ENCODE measurements at places on chromosomes 13 and 19.

DNA sequence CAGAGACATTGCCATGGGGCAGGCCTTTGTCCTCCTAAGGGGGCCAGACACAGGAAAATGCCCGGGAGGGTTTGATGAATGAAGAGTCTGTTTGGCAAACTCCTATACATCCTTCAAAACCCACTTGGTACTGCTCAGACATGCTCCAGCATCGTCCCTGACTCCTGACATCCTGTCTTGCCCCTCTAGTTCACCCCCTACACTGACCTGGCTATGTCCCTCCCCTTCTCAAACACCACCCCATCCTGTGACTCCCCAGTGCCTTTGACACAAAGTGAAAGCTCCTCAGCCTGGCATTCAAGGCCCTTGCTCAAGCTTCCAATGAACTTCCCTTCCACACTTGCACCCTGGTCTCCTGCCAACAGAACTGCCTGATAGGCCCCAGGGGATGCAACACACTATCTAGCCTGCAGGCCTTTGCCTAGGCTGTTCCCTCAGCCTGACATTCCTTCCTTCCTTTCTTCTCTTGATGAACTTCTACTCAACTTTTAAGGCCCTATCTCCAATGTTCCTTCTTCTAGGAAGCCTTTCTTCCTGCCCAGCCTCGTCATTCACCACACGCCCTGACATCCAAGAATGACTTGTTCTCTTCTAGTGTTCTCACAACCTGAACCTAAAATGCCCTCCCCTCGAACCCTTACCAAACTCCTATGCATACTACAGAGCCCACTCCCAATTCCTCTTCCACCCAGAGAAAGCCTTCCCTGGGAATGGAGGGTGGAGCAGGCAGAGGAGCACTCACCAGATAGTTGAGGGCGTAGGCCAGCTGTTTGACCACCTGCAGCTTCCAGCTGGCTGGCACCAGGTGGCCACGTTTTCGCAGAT, 12.4 kb downstream of the JAK3 start:
- DNase-seq, result no peak

- peak; percentile 90 for DNase-seq
Observed at GRCh38 chr19:48644839-48645619, 958 bp downstream of the CA11 start.

- peak; percentile 59 for DNase-seq
Observed at GRCh38 chr13:25286308-25286968, 850 bp downstream of the MTMR6 start.

- no peak for DNase-seq
Observed at GRCh38 chr13:111292710-111293485, 27.5 kb upstream of the TEX29 start.

DNA sequence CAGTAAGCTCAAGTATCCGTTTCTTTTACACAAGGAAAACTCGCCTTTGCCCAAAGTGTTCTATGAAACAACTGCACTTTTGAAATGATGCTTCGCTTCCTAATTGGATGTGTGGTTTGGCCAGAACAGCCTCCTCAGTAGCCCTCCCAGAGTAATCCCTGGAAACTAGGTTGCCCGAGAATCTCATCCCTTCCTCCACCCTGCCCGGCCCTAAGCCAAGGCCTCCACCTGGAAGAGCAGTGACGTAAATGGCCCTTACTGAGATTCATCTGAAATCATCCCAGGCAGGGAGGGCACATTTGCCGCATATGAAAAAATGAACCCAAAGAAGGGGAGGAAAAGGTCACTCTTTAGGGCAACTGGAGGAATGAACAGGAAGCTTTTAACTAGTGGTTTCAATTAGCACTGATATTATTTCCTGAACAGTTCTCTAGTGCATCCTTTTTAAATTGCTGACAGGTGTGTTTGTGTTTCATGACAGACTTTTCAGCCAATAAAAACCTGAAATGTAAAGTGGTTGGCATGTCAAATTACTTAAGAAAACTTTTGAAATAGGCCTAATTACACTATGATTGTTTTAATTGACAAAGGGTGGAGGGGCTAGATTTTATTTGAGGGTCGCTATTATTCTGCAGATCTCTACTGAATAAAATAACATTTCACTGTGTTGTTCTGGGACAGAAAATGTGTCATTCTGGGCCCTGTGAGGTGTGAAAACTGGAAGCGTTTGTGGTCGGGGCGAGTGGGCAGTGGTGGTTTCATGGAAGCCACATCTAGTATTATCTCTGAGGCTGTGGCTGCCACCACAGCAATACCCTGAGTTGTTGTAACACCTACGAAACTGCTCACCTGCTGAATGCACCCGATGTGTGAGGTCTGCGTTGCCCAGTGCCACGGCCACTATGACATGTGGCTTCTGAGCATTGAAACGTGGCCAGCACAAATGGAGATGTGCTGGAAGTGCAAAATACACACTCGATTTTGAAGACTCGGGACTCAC, 112.1 kb downstream of the ZIC5 start:
- DNase-seq, result no peak

GRCh38 chr19:54477650-54478049, 4.6 kb upstream of the CDC42EP5 start:
- DNase-seq, result no peak

- DNase-seq, result no peak
Observed at GRCh38 chr13:50979187-50979586, 69.6 kb downstream of the RNASEH2B start.

DNA sequence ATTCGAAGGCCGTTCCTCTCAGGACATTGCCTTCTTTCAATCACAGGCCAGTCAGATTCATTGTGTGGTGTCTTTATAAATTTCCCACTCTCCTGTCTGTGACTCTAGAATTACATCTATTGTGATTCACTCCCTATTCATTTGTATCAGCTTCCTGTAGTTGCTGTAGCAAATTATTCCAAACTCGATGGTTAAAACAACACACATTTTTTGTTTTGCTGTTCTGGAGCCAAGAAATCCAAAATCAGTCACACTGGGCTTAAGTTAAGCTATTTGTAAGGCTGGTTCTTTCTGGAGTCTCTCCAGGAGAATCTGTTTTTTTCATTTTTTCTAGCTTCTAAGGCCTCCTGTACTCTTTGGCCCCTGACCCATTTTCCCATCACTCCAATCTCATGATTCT, 1487.0 kb upstream of the SLC10A2 start:
- peak; percentile 54 for DNase-seq

DNA sequence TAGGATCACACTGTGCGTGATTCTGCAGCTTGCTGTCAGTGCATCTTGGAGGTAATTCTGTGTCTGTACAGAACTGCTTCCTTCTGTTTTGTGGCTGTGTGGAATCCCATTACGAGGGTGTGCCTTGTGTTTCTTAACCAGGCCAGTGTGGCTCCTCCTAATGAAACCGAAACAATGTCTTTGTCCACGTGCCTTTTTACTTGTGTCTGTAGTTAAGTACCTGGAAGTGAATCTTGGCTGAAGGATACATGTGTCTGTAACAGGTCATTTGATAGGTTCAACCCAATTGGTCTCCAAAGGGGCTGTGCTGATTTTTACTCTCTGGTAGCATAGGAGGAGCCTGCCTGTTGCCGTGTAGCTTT, 13.1 kb downstream of the NOP53 start:
- DNase-seq, result no peak

DNA sequence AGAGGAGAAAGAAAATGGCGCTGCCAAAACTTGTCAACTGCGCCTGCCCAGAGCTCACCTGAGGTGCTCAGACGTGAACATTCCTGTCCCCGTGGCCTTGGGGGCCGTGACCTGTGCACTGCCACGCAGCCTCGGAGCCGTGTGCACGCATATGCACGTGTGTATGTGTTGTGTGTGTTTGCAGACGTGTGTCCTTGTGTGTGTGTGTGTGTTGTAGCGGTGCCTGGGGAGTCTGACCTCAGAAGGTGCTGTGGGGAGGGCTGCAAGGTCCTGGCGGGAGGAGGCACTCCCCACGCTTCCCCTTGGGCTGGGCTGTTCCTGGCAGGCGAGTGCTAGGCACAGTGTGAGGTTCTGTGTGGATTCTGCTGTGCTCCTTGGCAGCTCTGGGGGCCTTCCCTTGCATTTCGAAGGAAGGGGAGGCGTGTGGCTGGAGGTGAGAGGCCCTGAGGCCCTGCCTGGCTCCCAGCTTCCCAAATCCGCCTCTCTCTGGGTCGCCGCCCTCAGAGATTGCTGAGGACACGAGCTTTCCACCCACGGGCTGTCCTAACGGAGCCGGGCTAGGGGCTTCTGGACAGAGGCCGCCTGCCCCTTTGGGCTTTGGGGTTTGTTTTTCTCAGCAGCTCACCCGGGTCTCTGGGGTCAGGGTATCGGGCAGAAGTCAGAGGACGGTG, 4.5 kb downstream of the BSG start:
- DNase-seq, result no peak

- no peak for DNase-seq
Observed at GRCh38 chr13:22336460-22336859, 665.6 kb downstream of the FGF9 start.

- no peak for DNase-seq
Observed at GRCh38 chr13:89862691-89863036, 1484.8 kb upstream of the MIR17HG start.

DNA sequence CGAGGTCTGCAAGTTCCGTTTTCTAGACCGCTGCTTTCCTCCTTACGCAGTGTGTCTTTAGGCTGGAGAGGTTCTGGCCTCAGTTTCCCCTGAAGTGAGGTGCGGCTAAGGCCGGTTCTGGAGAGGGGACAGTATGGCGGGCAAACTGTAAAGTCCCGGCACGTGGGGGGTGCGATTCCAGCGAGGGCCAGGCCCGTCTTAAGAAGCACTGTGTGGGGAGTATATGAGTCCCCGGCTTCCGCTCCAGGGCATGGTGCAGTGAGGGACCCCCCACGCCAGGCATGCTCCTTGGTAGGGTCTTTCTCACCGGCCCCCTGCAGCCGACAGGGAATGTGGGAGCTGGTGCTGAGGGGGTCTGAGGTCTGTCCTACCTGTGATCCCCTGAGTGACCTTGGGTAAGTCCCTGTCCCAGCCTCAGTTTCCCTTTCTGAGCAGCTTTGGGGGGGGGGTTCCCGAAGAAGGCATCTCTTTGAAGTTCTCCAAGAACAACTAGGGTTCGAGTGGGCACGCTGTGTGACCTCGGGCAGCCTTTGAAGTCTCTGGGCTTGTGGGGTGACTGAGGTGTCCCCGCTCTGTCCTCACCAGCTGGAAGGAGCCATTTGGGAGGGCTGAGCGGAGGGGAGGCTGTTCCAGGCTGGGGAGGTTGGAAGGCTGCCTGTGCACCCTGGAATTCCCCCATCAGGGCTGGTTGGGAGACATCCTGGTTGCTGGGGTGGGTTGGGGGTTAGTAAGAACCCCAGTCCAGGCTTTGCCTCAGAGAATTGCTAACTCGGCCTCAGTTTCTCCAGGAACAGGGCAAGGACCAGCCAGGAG, 1.5 kb downstream of the NFIC start:
- no peak for DNase-seq

GRCh38 chr19:49440439-49441209, 703 bp downstream of the SLC17A7 start:
- no peak for DNase-seq

GRCh38 chr13:73428706-73429105, 369.9 kb downstream of the KLF5 start:
- DNase-seq, result no peak

DNA sequence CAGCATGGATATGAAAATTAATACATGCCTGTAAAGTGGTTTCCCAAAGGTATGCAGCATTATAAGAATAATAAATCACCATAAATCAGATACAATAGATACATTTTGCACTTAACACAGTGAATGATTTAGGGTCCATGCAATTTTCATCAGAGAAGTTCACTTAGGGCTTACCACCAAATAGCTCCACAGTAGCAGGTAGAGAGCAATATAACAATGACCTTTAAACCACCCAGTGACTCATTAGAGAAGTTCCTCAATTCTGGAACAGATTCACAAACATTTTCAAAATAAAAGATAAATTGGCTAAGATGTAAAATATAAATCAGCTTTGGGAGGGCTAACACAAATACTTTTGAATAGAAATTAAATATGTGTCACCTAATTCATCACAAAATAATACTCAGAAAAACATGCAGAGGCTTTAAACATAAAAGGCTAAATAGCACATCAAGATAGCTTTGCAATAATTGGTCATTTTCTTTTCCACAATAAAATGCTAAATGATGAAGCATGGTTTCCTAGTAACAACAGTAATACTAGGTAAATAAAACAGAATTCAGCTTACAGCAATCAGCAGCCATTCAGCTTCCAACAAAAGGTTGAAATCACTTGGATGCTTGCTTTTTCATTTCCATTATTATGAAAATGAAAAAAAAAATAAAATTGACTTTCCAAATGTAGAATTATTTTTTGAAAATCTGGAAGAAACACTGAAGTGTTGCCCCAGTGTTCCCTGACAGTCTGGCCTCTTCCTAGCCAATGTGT, 84.3 kb upstream of the NBEA start:
- peak; percentile 7 for DNase-seq

GRCh38 chr13:45821811-45822210, 29.7 kb downstream of the SIAH3 start:
- no peak for DNase-seq

DNA sequence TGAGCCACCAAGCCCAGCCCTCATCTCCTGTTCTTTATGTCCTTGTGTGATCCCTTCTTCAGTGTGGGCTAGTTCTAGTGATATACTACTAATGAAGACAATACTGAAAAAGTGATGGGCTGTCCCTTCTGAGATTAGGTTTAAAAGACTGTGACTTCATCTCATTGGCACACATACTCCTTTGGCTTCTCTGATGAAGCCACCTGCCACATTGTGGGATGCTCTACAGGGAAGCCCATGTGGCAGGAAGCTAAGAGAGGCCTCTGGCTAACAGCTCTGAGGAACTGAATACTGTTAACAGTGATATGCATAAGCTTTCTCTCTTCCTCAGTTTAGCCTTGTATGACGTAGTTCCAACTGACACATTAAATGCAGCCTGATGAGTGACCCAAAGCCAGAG, 13.6 kb downstream of the CSNK1A1L start:
- DNase-seq, result no peak

DNA sequence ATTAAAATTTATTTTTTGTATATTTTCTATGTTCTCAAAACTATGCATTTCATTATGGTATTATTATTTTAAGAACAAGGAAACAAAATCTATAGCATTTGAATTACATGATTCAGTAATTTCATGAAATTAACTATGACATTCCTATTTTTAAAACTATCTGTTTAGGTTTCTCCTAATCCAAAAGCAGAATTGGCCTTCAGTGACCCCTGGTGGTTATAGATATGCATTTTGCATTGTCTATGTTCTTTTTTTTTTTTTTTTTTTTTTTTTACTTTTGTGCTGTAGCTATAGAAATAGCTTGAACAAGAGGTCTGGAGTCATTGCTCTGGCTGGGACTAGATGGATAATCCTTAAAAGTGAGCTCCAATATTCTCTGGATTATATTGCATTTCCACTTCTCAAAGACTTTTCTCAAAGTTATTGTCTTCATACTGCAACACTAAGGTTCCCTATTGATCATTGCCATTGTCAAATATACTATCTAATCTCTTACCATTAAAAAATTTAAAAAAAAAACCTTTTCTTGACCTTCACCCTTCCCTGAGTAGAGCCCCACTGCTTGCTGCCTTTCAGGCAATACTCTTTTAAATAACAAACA, 15.9 kb upstream of the DNAJC3 start:
- DNase-seq, result peak; percentile 73

GRCh38 chr13:52053460-52053859, 29.0 kb downstream of the UTP14C start:
- DNase-seq, result no peak

DNA sequence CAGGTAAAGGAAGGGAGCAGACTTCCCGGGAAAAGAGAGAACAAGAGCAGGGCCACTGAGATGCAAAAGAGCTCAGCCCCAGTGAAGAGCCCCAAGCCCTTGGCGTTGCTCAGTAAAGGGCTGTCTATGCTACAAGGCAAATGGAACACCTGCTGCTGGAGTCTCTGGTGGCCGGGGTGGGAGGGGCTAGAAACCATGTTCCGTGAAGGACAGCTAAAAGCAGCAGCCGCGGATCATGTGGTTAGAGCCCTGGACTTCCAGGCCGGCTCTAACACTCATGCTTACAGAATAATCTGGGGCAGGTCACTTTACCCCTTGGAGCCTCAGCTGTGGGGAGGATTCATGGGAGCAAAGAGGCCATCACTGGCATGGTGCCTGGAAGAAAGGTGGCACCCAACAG, 17.8 kb downstream of the POU2F2 start:
- DNase-seq, result peak; percentile 63
